ENCODE measurements at places on chromosomes 2 and 18.

- no peak for DNase-seq
Observed at GRCh38 chr2:96873651-96874096, 3.8 kb upstream of the SEMA4C start.

- no peak for DNase-seq
Observed at GRCh38 chr2:134244587-134244986, 9.3 kb upstream of the MGAT5 start.

DNA sequence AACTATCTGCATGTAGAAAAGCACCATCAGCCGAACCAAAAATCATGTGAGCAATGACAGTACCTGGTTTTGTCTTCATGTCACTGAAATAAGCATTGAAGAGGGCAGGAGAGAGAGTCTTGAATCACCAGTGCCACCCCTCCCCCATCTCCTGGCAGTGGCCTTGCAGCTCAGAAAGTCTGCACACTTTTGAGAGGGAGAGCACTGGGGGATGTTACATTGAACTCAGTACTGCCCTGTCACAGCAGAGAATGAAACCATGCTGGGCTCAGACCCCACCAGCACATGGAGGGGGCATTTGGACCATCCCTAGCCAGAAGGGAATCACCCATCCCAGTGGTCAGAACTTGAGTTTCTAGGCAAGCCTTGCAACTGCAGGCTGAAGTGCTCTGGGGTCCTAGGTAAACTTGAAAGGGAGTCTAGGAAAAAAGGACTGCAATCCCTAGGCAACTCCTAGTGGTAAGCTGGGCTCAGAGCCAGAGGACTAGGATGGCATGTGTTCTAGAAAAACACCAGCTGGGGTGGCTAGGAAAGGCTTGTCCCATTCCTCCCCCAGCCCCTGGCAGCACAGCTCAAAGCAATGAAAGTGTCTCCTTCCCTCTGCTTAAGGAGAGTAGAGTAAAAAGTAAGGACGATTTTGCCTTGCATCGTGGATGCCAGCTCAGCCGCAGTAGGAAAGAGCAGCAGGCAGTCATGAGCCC is 259.9 kb upstream of the MYT1L start:
- DNase-seq = no peak

GRCh38 chr2:239456940-239457339 is 56.1 kb upstream of the HDAC4 start:
- no peak for DNase-seq

GRCh38 chr18:33761363-33761762 is 183.3 kb downstream of the ASXL3 start:
- DNase-seq = no peak

DNA sequence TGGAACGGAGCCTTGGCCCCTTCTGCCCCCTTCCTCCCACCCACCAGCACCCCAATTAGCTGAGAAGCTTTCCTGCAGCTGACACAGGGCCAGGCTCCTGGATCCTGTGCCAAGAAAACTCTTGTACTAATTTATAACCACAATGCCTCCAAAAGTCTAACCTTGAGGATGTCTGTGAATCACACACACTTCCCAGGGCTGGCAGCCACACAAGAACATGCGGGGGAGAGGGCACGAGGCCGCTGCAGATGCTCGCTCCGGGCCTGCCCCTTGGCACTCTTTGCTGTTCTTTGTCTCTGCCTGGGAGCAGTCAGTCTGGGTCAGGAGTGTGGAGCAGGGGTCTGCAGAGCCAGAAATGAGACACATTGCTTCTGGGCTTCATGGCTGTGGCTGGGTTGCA is 62.7 kb upstream of the KIF5C start:
- DNase-seq = no peak

GRCh38 chr2:223950448-223951347 is 5.6 kb upstream of the WDFY1 start:
- no peak for DNase-seq

DNA sequence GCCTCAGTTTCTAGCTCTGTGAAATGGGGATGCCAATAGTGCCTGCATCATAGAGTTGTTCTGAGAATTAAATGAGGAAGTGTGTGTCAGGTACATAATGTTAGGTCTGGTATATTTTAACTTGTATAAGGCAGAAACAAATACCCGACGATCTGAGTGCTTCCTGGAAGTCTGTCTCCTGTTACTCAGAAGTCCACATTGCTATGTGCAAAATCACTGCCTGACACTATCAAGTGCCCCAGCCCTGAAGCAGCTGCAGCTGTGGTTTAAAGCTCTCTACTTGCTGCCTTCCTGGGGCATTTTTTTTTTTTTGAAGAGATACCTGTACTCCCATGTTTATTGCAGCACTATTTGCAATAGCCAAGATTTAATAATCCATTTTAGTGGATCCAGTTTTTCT is 125.3 kb downstream of the SLC4A3 start:
- no peak for DNase-seq

- DNase-seq = no peak
Observed at GRCh38 chr2:120017201-120017600, 4.3 kb downstream of the EPB41L5 start.

- no peak for DNase-seq
Observed at GRCh38 chr18:12479536-12479935, 71.8 kb downstream of the PRELID3A start.

DNA sequence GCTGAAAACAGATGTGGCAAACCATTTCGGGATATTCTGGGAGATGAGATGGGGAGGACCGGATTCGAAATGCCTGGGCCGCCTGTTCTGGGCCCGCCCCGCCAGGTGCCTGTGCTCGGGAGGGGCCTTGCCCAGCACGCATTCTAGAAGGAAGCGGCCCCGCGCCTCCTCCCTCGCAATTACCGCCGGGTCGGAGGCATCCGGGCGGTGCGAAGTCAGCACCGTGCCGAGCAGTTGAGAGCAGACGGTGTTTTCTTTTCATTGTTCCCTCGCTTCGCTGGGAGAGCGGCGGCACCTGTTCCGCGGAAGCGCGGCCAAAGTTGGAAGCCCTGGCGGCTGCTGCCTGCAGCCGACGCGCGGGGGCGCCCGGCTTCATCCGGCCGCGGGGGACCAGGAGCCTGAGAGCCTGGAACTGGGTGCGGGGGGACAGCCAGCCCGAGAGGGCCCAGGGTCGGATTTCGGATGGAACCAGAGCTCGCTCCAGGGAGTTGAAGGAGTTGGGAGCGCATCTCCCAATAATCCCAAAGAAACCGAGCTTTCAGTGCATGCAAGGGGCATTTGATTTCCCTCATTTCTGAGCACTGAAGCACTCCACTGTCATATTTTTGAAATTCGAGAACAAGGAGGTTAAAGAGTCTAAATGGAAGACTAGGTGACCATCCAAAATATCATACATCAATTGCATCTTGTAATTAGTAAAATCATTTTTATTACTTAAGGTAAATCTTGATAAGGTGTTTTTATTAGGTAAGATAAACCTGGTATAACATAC is 241.8 kb upstream of the RAB12 start:
- DNase-seq = no peak

DNA sequence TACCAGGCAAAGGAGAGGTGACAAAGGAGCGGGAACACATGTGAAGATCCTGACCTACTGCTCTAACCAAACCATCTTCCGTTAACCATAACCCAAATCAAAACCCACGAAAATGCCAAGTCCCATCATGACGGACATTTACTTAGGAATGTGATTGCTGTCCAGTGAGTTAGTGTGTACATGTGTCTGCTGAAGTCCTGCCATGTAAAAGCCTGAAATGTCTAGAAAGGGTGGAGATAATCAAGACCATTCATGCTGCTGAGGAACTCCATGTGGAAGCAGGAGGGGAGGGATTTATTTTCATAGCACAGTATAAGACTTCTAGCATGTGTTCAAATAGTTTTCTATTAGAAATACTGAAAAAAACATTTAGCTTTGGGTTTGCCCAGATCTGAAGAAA is 137.0 kb upstream of the BOD1L2 start:
- no peak for DNase-seq

Data from GM04503 (cell line).